ENCODE measurements at places on chromosomes 7 and 10.

- DNase-seq = peak; percentile 15
Measured at GRCh38 chr7:85682833-85683620, 496.2 kb upstream of the SEMA3D start.

DNA sequence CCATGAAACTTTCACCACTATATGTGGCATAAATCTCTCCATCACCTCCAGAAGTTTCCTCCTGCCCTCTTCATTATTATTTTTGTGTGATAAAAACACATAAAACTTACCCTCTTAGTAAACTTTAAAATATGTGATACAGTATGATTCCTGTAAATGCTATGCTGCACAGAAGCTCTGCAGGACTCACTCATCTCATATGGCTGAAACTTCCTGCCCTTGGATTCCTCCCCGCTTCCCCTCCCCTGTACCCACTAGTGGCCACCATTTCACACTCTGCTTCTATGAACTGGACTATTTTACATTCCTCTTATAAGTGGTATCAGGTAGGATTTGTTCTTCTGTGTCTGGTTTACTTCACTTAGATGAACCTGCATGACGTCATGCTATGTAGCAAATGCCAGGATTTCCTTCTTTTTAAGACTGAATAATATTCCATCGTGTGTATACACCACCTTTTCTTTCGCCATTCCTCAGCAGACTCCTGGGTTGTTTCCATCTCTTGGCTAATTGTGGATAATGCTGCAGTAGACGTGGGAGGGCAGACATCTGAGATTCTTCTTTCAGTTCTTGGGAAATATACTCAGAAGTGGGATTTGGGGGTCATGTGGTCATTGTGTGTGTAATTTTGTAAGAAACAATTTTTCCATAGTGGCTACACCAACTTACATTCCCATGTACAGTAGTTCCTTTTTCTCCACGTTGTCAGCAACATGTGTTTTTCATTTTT, 335.2 kb downstream of the SDK1 start:
- DNase-seq = no peak

GRCh38 chr7:79272066-79272669, 181.3 kb downstream of the MAGI2 start:
- DNase-seq = peak; percentile 67

GRCh38 chr7:106260136-106260561, 24.6 kb downstream of the NAMPT start:
- DNase-seq = no peak

- DNase-seq = no peak
Measured at GRCh38 chr10:132102071-132102716, 36.4 kb downstream of the JAKMIP3 start.

- no peak for DNase-seq
Measured at GRCh38 chr7:726854-727103, 280 bp downstream of the DNAAF5 start.

GRCh38 chr7:28405662-28406061, 6.7 kb upstream of the CREB5 start:
- peak; percentile 74 for DNase-seq

DNA sequence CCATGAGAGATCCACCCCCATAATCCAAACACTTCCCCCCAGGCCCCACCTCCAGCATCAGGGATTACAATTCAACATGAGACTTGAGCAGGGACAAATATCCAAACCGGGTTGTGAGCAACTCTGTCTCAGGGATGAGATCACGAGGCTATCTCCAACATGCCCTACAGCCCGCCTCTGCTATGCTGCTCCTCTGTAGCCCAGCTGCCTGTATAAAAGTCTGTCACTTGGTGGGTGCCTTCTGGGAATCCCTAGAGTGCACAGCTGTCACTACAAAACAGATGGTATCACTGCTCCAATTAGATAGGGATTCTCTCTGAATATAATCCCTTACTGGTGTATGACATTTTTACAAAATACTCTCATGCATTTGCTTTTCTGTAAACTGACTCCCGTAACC, 114.9 kb upstream of the NANOS1 start:
- DNase-seq = no peak

DNA sequence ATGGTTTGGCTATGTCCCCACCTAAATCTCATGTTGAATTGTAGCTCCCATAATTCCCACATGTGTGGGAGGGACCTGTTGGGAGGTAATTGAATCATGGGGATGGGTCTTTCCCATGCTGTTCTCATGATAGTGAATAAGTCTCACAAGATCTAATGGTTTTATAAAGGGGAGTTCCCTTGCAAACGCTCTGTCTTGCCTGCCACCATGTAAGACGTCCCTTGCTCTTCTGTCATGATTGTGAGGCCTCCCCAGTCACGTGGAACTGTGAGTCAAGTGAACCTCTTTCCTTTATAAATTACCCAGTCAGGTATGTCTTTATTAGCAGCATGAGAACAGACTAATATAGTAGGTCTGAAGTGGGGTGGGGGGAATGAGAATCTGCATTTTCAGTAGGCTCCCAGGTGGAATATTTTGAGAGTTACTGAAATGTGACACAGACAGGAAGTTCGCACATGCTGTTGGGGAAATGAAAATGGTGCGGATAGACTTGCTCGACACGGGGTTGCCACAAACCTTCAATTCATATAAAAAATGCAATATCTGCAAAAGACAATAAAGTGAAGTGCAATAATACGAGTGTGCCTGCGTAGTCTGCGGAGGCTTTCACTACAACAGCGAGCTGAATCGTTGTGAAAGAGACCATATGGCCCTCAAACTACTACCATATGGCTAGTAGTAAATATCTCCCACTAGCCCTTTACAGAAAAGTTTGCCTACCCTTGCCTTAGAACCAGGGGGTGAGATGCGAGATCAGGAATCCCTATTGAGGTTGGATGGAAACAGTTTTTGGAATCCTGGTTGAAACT, 166.1 kb downstream of the GRK5 start:
- DNase-seq = no peak

DNA sequence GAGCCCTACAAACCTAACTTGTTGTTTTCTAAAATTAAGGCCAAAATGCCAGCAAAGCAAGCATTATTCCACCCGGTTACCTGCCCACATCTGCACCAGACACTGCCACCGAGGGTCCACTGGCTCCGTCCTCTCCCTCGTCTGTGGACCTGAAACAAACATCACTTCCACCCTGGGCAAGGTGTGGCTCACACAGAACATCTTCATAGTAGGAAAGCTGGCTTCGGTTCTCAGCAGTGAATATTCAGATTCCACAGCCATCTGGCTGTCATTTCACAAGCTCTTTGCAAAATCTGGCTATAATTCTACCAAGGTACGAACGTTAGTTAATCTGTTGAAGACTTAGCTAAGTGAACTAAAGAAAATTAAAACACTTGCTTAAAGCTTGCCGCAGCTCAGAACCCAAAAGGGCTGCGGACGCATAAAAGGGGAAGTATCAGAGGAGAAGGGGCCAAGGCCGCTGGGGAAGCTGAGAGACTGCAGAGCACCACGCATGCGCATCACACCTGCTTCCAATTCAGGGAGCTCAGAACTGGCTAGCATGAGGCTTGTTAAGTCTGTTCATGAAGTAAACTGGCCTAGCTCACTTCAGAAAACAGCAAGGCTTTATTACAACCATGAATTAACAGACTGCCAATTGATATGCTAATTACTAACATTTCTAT, 46.1 kb downstream of the PTPRN2 start:
- no peak for DNase-seq

- DNase-seq = no peak
Measured at GRCh38 chr10:3879073-3879472, 94.1 kb upstream of the KLF6 start.

DNA sequence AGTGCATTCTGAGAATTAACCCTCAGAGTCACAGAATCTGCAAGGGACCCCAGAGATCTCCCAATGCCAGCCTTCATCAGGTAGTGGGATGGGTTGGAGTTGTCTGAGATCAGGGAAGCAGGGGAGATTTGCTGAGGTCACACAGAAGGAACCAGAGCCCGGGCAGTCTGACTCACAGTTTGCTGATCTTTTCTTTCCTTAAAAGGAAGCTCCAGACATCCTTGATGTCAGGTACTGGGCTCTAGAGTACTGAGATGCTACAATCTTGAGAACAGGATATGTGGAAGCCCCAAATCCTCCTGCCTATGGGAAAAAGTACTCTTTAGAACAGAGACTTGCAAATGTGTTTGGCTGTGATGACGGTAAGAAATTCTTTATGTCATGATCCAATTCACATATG, 706 bp downstream of the TBATA start:
- DNase-seq = peak; percentile 34

- DNase-seq = no peak
Measured at GRCh38 chr7:57308631-57309408, 141.2 kb upstream of the ZNF716 start.

- peak; percentile 51 for DNase-seq
Measured at GRCh38 chr10:32065856-32066255, 9.6 kb upstream of the KIF5B start.

DNA sequence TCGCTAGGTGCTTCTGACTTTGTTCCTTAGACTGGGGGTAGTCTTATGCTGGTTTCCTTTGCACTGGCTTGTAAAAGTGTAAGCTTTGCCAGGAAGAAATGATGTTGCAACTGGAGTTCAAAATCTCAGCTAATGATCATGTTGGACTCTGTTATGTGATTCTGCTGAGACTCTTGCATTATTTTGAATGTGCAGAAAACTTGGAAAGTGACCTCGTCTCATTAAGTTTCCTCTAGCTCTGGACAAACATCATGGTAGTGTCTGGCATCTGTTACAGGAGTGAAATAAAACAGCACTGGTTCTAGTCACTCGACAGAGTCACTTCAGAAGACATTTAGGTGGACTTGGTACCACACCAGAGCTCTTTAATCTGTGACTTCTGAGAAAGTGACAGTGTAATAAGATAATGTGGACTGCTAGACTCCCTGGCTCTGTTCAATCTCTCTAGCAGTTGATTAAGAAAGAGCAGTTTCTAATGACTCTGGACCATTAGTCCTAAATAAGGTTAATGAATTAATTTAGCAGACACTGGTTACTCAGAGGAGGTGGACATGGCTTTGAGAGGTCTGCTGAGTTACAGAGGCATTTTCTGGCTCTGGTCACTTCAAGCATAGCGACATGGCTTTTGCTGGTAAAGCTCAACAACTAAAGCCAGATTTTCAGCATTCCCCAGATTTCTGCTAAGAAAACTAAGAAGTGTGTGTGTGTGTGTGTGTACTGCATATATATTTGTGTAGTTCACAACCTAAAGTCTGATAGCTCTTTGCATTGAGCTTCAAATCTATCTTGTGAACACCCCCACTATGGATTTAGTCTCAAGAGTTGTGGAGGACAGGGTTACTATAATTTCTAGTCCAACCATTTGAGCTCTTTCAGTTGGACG, 2.0 kb downstream of the NRP1 start:
- peak; percentile 39 for DNase-seq

GRCh38 chr10:71300555-71301370, 18.3 kb upstream of the SLC29A3 start:
- no peak for DNase-seq

GRCh38 chr7:38223306-38223705, 45.3 kb downstream of the STARD3NL start:
- no peak for DNase-seq

DNA sequence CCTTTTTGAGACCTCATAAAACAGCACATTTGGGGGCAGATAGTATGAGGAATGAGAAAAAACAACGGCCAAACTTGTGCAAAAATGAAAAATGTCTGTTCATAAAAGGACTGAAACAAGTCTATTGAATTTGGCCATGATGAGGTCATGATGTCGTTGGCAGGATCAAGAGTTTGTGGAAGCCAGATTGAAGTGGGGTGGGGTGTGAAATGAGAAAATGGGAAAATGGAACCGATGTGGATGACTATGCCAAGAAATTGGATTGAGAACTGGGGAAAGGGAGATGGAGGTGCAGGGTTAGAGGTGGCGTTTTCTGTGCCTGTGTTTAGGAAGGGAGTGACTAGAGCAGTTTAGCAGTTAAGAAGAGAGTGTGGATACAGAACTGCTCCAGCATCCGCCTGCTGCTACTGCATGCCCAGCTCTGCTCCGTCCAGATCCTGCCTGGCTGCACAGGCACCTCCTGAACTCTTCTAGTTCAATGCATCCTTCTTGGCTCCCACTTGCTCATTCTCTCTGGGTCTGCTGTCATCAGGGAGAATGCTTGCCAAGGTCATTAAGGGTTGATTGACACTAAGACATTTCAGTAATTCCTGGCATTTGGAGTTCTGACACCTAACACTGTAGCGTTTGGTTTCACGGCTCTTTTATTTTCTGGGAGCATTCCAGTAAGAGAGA, 111.9 kb downstream of the GALNT17 start:
- DNase-seq = no peak

- DNase-seq = peak; percentile 93
Measured at GRCh38 chr7:47573758-47574481, 8.0 kb downstream of the TNS3 start.

DNA sequence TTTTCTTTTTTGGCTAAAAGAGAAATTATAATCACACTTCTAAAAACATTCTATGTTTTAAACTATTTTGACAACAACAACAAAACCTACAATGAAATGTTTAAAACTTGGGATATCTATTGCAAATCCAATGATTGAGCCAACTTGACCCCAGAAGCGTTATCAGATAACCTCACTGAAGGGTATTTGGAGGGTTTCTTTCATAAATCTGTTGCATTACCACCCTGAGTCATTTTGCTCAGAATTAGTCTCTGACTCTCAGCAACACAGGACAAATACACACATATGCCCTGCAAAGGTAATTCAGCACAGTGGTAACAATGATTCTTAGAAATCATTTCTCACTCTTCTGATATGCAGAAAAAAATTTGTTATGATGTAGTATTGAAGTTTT, 2.3 kb upstream of the COL1A2 start:
- DNase-seq = peak; percentile 35

- no peak for DNase-seq
Measured at GRCh38 chr10:20237586-20237985, 421.4 kb downstream of the PLXDC2 start.

DNA sequence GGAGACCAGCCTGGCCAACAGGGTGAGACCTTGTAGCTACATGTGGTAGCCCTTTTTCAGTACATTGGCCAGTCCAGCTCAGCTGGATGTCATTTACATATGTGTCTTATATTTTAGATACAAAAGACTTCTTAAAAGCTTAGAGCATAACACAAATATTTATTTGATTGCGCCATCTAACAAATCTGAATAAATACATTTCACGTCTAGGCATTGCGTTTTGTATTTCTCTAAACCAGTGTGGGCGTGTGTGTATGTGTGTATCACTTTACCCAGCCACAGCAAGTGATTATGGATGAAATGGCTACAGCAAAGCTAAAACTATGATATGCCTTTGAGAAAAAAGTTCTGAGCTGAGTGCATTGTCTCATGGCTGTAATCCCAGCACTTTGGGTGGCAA, 14.0 kb downstream of the RABGEF1 start:
- no peak for DNase-seq

DNA sequence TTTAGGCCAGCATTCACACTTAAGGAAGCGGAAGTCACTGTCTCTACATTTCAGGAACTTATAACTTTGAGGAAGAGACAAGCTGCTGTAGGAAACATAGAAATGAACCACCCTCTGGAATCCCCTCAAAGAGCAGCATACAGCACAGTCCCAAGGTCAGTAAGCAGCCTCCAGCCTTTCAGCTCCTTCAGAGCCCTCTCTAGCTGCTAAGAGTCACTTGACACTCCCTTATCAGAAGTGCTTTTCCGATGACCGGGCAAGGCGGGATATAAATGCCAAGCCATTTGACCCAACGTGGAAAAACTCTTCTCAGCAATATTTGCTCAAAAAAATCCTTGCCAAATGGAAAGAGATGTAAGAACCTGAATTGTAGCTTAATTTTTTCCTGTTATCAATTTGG, 1284.3 kb downstream of the XPNPEP1 start:
- no peak for DNase-seq
